ENCODE measurements at places on chromosomes 5 and 9.
A peak's percentile ranks its signal among the peaks of the same experiment; 100 is the strongest.

GRCh38 chr9:133485531-133486260 is 6.8 kb upstream of the SLC2A6 start:
- no peak for ATAC-seq

DNA sequence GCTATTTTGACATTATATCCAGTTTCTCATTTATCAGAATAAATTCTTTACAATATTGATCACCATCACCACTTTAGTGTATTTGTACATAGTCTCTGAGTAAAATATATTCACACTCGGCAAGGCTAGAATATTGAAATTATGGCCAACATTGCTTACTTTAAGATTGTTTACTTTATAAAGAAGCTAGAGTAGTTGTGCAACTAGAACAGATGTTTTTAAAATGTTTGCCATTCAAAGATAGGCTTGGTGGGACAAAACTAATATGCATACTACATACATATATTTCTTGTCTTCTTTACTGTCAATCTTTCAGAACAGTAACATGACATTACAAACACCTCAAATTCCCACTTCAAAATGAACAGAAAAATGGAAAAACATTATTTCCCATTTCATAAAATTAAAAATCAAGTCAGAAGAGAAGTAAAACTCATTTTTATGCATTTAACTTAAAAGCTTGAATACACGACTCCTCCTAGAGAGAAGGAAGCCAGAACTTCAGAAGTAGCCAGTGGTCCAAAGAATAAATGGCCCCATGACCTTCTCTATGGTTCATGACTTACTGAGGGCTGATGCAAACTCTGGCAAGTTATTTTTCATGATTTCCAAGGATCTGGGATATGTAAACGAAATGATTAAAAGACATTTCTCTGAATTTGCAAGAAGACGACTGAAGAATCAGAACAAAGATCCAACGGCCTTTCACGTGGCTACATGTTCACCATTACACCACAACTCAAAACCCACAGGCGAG is 14.1 kb downstream of the MTX3 start:
- ATAC-seq: no peak

- no peak for ATAC-seq
These were observed 102.6 kb downstream of the PDZD2 start for GRCh38 chr5:31741496-31741895.

DNA sequence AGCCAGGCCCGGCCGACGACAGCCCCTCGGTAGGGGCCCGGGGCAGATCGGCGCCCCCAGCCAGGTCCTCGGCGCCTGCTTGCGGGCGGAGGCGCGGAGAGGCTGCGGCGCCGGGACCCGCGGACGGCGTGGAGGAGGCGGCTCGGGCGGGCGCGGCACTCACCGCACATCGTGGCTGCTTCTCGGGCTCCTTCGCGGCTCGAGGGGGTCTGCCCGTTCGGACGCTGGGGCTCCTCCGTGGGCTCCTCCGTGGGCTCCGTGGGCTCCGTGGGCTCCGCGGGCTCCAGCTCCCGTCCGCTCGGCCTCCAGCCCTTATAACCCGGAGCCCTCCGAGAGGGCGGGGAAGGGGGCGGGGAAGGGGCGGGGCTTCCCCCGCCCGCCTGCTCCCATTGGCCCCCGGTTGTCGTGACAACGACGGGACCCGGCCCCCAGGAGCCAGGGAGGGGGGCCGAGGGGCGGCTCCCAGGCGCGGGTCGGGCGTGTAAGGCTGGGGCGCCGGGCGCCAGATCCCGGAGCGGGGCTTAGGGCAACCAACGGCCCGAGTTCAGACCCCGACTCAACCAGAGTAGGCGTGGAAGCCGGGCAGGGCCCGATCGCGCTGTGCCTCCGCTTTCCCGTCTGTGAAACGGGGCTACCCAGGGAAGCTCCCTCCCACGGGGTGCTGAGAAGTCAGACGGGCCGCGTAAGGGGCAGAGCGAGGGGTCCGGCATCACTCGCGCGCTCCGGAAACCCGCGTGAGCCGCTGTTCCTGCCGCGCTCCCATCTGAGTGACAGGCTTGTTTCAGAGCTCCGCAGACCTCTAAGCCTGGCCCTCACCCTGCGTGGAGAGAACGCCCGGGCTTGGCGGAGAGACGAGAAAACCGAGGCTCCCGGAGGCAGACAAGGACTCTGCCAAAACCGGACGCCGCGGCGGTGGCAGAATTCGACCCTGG is at the start of gene GFPT2:
Gene GFPT2, minus strand, starts transcription at position 289 of the 932 bp plus-strand sequence. Its CDS starts 119 bp downstream, at position 170.
- peak; percentile 91 for ATAC-seq

DNA sequence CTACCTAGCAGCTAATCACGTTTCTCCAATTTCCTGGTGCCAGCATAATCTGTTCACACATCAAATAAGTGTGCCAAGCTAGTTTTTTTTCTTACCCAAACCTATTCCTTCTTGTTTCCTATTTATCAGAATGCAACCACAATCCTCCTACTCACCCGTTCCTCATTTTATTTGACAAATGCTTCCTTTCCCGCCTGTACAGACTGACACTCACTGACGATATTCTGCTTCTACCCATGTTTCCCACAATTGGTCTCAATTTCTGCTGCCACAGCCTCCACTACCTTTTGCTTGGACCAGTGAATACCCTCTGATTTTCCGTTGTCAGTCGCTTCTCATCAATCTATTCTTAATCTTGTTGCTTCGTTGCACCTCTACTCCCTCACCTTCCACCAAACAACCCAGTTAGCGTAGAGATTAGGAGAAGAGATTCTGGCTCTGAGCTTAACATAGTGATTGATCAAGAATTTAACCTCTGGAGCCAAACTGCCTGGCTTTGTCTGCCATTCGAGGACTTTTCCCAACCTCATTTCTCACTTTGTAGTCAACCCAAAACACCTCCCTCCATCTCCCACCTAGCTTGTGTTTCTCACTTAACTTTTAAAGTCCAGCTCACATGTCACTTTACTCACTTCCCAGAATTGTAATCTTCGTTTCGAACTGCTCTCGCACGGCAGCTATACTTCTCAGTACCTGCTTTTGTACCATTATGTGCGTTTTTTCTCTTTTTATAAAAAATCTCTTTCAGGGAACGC is 729 bp upstream of the TMEM38B start:
- ATAC-seq: no peak

DNA sequence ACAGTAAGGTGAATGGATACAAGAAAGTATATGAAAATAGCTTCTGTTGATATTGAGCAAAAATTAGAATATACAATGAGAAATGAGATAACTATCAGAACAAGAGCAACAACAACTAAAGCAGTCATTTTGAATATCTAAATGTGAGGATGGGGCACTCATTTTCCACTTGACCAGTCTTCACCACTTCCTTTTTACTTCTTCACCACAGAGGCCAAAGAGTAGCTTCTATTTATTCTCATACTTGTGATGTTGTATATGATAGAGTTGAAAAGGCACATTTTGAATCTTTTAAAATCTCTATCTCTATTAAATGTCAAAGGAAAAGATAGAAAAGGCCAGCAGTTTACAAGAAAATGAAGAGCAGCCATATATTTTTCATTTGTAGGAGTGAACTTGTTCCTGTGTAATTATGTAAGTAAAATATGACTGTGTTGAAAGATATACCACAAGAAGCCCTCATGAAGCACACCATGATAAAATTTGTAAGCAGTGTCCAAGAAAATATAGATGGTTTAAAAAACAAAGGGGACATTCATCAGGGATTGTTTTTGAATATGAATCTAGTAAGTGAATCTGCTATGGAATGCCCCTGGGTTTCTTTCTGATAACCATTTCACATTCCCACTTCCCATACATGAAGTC is 39.2 kb downstream of the ADAMTS19 start:
- ATAC-seq: no peak

- ATAC-seq: peak; percentile 87
These were observed 19.0 kb downstream of the C9orf152 start for GRCh38 chr9:110188991-110189390.

- no peak for ATAC-seq
These were observed 88.7 kb downstream of the ITGA1 start for GRCh38 chr5:52876456-52876855.

DNA sequence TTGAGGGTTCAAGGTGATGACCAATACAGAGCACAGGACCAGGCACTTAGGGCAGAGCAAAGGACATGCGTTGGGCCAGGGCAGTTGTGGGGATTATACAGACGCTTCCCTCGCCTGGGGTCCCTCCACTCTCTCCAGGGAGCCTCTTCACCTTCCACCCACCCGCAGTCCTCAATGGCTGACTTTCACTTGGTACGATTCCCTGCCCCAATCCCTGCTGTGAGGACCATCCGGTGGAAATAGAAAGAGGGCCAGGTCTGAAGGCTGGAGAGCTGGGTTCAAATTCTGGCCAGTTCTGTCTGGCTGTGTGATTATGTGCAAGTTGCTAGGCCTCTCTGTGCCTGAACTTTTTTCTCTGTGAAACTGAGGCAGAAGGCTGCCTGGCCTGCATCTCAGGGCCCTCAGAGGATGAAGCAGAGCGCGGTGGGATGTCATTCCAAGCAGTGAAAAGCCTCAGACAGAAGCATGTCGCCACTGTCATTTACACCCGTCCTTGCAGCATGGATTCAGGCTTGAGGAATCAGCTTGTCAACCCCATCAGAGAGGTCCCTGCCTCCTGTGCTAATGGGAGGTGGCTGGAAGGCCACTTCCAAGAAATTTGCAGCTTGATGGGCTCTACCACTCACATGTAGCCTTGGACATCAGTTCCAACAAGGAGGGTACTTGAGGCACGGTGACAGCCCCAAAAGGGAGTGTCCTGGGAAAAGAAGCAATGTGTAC is 206.6 kb upstream of the IER5L start:
- ATAC-seq: no peak

DNA sequence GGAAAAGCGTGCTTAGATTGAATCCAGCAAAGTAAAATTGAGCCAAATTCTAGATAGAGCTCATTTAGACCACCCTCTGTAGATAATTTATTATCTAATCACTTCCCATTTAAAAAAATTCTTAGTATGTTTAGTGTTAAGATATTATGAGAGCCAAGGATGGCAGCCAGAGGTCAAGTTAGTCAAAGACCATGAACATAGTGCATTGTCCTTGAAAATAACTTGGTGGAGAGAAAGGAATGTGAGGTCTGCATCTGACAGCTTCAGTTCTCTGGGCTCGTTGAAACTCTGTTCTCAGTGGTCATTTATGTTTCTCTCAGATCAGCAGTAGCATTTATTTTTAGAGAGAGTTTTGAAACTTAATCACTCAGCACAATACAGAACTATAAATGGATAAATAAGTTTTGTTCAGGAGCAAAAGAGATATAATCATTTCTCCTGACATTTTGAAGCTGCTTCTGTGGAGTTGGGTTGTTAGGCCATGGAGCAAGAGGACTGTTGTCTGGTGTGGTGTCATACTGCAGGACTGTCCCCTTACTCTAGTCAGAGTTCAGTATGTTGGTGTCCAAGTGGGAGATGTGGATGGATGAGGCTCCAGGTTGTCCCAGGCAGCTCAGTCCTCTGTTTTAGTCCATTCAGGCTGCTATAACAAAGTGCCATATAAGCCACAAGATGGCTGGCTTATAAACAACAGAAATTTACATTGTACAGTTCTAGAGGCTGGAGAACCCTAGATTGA is 337.7 kb downstream of the FBXL7 start:
- no peak for ATAC-seq

- no peak for ATAC-seq
These were observed 15.5 kb downstream of the SIL1 start for GRCh38 chr5:139182528-139183296.

DNA sequence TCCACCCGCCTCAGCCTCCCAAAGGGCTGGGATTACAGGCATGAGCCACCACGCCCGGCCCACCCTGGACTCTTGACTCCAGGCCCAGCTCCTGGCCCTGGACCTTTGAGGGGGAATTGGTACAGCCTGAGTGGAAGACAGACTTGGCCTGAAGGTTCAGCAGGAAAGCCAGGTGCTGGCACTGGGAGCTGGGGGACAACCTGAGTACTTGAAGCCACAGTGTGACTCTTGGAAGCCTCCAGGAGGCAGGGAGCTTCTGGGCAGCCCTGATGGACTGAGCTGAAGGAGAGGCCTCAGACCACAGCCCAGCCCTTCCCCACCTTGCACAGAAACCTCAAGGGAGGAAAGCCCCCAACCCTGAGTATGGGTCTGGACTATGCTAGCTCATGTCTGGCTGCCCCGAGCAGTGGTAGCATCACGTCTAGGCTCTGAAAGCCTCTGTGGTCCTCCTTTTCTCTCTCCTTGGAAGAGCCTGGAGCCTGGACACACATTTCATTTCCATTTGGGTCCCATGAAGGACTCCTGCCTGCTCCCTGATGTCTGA is 54.1 kb downstream of the RASGEF1C start:
- no peak for ATAC-seq

GRCh38 chr9:19875291-19875920 is 86.6 kb upstream of the SLC24A2 start:
- no peak for ATAC-seq
